ENCODE measurements at places on chromosomes 16 and 17.

GRCh38 chr17:55086635-55087058 is 118.1 kb downstream of the STXBP4 start:
- DNase-seq: no peak

- DNase-seq: no peak
These were observed 4.5 kb upstream of the MNT start for GRCh38 chr17:2405247-2405926.

DNA sequence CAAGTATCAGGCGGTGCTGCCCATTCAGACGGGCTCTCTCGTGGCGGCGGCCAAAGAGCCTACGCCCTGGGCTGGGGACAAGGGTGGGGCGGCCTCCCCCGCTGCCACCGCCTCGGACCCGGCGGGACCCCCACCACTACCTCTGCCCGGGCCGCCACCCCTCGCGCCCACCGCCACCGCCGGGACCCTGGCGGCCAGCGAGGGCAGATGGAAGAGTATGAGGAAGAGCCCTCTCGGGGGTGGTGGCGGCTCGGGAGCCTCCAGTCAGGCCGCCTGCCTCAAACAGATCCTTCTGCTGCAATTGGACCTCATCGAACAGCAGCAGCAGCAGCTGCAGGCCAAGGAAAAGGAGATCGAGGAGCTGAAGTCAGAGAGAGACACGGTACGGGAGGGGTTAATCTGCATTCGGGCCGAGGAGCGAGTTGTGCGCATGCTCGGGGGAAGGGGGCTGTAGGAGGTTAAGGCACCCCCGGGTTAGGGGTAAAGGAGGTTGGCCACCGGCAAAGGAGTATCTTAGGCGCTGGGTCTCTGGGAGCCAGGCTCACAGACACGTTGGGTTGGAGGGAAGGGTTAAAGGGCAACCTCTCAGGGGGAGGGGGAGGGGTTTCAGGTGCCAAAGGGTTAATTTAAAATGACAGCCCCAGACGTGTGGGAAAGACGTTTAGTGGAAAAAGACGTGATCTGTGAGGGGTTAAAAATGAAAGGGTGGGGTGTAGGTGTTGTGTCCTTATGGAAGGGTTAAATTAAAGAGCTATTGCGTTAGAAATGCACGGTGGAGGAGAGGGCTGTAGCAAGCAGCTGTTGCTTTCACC is 1.4 kb downstream of the MSL1 start:
- no peak for DNase-seq

DNA sequence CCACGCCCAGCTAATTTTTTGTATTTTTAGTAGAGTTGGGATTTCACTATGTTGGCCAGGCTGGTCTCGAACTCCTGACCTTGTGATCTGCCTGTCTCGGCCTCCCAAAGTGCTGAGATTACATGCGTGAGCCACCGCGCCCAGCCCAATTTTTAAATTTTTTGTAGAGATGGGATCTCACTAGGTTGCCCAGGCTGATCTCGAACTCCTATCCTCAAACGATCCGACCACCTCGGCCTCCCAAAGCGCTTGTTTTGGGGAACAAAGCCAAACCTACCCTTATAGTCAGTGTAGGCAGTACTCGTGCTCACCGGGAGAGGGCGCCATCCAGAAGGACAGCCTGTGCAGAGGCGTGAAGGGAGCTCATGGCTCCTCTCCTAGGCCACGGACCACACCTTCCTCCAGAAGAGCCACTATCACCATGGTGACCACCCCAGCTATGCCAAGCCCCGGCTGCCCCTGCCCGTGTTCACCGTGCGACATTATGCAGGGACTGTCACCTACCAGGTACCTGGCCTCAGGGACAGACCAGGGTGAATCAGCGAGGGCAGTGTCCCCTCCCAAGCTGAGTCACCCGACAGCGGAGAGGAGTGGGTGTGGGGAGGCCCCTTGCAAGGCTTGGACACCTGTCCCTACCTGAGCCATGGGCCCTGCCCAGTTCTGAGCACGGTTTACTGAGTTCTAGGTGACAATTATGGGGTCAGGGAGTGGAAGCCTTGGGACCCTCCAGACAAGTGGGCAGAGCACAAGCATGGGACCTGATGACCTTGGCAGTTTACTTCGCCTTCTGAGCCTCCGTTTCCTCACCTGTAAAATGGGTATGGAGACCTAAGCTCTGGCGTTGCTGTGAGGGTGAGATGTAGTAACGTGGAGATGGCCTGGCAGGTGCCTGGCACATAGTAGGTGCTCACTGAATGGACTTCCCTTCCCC is 13.7 kb downstream of the MYO15B start:
- peak; percentile 35 for DNase-seq

DNA sequence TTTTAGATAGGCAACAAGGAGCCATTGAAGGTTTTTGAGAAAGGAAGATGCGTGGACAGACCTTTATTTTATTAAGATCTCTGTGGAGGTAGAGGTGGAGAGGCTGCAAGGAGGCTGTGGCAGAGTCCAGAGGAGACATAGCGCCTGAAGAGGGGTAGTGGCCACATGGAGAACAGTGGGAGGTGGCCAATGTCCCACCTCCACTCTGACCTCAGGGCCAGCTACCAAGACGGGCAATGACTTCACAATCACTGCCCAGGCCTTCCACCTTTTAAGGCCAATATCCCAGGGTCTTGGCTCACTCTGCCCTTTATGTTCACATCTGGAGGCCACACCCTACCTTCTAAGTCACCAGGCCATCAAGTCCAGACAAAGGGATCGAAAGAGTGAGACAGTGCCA is at the start of gene C16orf78:
TSS of gene C16orf78 (plus strand) at position 301 of the 400 bp plus-strand sequence. CDS start 136 bp downstream, outside the sequence.
- DNase-seq: no peak

- DNase-seq: no peak
These were observed 11.8 kb upstream of the CLTC start for GRCh38 chr17:59607817-59608403.

DNA sequence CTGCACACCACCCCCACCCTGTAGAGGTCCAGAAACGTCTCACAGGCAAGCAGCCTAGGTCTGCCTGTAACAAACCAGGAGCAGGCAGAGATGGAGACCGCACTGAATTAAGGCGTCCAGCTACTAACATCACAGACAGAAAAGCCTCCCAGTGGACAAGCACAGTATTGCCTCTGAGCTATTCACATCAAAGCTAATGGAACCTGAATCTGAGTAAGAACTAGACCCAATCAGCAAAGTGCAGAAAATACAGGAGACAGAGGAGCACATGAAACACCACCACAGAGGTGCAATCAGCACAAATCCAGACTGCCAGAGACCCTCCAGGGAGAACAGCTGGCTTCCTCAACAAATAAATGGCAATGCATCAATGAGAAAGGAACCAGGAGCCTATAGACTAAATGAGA is 22.2 kb upstream of the PEMT start:
- DNase-seq: no peak

- DNase-seq: no peak
These were observed 41.6 kb upstream of the RNFT1 start for GRCh38 chr17:60006160-60006559.

DNA sequence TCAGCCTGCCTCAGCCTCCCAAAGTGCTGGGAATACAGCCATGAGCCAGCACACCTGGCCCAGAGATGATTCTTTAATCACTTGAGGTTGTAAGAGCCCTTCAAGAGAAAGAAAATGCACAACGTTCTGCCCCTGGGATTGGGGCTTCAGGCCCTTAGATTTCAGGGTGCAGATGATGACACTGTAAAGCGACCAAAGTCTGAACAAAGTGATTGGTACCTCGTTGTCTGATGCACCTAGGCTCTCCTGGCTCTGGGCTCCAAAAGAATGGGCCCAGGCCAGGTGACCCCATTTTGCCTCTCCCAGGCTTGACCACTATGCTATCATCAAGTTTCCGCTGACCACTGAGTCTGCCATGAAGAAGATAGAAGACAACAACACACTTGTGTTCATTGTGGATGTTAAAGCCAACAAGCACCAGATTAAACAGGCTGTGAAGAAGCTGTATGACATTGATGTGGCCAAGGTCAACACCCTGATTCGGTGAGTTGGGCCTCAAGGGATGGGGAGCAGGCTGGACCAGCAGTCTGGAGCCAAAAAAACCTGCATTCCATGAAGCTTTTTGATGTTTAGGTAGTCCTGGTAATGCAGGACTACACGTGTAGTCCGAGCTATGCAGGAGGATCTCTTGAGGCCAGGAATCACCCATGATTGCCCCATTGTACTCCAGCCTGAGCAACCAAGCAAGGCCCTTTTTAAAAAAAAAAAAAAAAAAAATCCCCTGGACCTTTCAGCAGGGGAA is 2.8 kb downstream of the RPL23A start:
- no peak for DNase-seq

- no peak for DNase-seq
These were observed 13.7 kb downstream of the MRC2 start for GRCh38 chr17:62641153-62641552.

- no peak for DNase-seq
These were observed 10.4 kb downstream of the LLGL1 start for GRCh38 chr17:18235743-18236256.

GRCh38 chr17:76561799-76562268 is 22.0 kb downstream of the PRCD start:
- no peak for DNase-seq

GRCh38 chr17:17075125-17075781 is 33.0 kb downstream of the MPRIP start:
- no peak for DNase-seq

GRCh38 chr16:50248845-50249244 is 17.5 kb upstream of the ADCY7 start:
- DNase-seq: no peak

- no peak for DNase-seq
These were observed 4.2 kb upstream of the GAA start for GRCh38 chr17:80097127-80097621.
